ENCODE measurements at places on chromosomes 7 and 10.

GRCh38 chr10:81944609-81945008 lies 69.6 kb downstream of the NRG3 start:
- no peak for DNase-seq

DNA sequence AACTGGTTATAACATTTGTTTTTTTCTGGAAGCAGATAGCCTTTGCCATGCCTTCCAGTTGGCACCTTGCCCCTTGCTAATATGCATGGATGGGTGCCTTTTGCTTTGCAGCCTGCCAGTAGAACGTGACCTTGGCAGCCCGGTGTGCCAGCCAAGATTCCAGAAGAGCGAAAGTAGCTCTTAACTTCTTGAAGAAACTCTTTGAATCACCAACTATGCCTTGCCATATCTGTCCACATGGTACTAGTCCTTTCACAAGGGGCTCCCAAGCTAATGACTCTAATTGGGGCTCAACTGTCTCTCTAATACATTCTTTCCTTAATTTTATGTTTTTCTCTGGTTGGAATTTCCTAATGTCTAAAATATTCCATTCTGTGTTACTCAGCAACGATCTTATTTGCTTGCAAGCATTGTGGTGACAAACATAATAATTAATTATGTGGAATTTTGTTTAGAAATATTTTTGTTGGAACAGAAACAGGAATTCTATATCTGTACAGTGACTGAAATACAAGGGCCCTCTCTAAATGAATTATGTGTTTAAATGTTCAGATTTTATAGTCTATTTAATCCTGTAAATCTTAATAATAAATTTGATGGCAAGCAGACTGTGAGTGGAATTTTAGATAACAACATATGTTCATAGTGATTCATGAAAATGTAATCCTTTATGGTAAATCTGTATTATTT lies 45.8 kb downstream of the HDAC9 start:
- DNase-seq, result no peak

DNA sequence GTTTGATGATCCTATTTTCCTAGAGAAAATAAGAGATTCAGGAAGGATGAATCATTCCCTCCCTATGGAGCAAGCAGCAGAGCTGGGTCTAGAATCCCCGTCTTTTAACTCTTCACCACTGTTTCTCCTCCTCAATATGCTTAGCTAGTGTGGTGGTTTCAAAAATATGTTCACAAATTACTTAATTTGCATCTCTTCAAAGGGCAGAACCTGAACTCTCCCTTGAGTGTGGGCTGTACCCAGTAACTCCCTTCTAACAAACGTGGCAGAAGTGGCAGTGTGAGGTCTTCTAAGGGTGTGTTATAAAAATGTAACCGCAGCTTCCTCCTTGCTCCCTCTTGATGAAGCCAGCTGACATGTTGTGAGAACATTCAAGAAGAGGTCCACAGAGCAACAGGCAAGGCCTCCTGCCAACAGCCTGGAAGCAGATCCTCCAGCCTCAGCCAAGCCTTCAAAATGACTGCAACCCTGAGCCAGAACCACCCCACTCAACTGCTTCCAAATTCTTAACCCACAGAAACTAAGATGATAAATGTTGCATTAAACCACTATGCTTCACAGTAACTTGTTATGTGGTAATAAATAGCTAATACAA lies 36.6 kb downstream of the SRPK2 start:
- peak; percentile 91 for DNase-seq

DNA sequence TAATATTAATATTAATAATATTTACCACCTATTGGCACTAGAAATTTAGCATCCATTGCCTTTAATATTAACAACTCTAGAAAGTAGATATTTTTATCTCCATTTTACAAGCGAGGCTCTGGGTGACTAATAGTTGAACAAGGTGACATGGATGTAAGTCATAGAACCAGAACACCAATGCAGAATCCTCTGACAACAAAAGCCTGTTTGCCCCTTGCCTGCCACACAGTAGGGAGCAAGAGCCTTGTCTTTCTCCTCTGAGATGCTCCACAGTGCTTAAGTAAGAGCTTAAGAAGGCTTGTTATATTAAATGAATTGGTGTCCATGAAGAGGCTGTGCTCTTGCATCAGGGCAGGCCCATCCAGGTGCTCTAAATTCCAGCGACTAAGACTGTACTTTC lies 51.2 kb upstream of the LBX1 start:
- no peak for DNase-seq

DNA sequence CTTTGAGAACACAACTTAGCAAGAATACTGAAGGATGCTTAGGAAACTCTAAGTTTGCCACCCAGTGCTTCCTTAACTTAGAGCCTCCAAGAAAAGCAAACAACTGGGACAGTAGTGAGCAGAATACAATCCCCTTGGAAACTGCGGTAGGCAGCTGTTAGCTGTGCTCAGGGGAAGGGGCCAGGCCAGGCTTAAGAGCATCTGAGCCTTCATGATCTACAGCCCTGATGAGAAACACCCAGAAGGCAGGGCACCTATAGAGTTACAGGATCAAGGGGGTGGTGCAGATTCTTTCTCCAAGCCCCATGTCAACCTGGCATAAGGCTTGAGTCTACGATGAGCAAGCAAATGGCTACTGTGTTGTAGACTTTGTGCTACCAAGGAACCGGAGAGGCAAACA lies 51.4 kb upstream of the DLG5 start:
- DNase-seq, result no peak

DNA sequence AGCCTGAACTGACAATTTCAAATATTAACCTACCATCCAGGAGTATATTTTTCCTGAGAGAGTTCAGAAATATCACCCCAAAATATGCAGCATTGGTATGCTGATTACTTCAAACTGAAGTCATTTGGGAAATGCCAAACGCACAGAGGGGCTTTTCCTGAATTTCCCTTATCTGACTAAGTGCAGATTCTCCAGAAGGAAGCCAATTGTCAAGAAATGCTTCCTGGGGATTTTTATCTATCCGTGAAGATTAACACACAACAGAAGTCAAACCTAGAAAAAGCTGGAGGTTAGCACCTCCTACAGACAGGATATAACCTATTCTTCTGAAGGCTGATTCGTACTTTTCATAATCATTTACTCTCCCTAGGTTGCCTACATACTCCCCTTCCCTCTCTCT lies 91.0 kb downstream of the AKR1D1 start:
- no peak for DNase-seq

DNA sequence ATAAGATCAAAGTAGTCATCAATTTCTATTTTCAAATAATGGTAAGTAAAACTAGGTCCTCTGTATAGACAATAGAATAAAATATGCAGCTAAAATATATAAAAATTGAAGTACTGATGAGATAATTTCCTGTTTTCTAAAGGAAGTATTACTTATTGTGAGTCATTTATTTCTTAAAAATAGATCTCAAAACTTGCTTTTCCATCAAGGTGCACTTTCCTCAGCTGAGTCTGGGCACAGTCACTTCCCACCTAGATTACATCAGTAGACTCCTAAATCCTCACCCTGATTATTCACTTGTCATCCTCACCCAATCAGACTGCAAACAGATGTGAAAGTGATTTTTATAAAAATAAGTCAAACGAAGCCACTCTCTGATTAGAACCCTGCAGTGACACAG lies 211.5 kb downstream of the POM121L12 start:
- DNase-seq, result no peak

- no peak for DNase-seq
These were observed 1023.5 kb upstream of the C7orf33 start for GRCh38 chr7:147567043-147567442.

- DNase-seq, result no peak
These were observed 55.7 kb upstream of the CASD1 start for GRCh38 chr7:94453898-94454297.

- peak; percentile 48 for DNase-seq
These were observed 8.0 kb downstream of the PSD start for GRCh38 chr10:102410429-102411073.

- no peak for DNase-seq
These were observed 821.0 kb upstream of the IGFBP3 start for GRCh38 chr7:46741938-46742540.

- no peak for DNase-seq
These were observed 933.8 kb downstream of the IPMK start for GRCh38 chr10:57333880-57334279.

- no peak for DNase-seq
These were observed 60.0 kb downstream of the NAMPT start for GRCh38 chr7:106224797-106225196.

DNA sequence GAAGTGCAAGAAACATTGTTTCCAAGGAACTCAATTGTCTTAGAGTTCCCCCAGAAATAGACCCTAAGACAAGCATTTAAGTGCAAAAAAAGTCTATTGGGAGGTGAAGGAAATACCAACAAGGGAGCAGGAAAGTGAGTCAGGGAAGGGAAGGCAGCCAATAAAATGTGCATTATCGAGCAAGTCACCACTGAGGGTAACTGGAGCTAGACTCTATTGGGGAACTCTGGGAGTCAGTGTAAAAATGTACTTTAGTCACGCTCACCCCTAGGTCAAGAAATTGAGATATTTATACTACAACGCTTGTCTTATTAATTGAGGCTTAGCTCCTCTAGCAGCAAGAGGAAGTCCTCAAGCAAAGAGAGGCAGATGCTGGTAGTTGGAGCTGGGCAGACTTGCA lies 137.7 kb downstream of the RTKN2 start:
- no peak for DNase-seq

DNA sequence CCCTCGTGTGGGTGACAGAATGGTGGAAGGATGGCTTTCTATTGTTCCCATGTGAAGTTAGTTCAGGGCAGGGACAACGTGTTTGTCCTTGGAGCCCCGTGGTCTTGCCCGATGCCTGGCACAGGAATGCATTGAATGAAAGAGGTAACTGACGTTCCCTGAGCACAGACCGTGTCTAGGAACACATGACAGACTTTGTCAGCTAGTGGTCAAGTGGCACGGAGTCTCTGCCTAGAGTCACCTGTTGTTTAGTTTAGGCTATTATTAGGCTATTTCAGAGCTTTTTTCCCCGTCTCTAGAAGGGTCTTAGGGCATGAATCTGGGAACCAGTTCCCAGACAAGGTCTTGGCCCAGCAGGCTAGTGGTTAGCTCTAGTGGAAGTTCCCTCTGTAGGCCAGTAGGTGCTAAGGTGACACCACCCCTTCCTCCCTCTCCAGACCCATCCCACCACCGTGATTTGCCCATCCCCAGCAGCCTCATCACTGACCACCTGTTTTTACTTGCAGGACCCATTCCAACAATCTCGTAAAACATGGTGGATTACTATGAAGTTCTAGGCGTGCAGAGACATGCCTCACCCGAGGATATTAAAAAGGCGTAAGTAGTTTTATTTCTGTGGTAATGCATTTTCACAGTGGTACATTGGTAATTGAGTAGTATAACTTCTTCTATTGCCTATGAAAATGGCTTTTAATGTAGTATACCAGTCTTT lies 21.4 kb downstream of the DNAJB6 start:
- DNase-seq, result no peak

- no peak for DNase-seq
These were observed at the start of gene HEPACAM2 for GRCh38 chr7:93226310-93226709. Gene HEPACAM2, minus strand, starts transcription at chr7:93226469.

DNA sequence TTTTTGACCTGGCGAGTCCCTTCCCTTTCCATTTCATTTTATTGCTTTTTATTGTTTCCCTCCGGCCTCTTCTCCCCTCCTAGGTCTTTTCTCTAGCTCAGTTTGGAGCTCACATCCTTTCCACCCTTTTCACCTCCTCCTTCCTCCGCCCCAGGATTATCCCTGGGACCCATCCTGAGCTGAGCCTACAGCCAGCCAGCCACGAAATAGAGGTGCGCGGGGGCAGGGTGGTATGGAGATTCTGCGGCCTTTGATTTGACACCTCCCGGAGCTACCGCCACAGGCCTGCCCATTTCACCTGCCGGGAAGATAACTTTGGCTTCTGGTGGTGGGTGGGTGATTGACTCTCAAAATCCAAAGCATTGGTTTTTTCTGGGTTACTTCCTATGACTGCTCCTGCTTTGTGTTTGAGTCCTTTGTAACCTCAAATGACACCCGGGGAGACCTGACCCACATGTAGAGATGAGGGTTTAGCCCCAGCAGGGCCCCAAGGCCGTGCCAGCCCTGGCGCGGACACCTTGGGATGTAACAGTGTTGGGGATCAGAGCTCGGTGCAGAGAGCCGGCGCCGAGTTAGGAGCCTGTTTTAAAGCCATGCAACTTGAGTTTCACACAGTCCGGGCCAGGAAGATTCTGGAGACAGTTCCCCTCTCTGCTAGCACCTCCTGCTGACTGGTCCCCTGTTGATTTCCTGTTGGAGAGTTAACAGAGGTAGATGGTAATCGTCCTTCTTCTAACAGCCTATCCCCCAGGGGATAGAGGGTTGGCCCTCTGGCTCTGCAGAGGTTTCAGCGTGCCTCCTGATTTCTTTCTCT lies 1.5 kb downstream of the DUSP5 start:
- DNase-seq, result peak; percentile 65
